AG20443 (cell line): ENCODE measurements at places on chromosomes 5 and 9.

DNA sequence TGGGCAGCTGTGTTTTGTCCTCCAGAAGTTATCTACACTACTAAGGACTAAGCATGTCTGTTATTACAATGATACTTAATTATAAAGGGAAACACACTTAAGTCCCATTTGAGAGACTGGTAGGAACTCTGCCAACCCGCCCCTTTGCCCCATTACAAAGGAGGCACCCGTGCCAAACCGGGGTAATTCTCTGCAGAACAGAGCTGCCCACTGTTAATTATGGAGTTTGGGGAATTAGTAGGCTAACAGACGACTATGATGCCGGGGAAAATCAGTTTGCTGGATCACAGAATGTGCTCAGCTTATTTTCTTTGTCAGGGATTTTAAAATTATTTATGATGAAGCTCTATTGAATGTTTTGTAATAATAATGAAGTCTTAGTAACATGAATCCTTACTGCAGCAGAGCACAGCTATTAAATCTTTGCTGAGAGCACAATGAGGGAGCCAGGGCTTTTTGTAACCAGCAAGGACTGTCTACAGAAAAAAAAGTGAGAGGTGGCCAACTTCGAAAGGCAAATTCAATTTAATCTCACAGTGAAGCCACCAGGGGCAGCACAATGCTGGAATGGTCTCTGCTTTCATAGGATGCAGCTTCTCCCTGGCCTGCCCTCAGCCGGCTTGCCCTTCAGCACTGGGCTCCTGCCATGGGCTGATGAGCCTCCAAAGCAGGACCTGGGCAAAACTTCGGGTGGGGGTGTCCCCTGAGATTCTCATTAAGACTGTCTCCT lies 134.5 kb downstream of the GNAQ start:
- no peak for DNase-seq

- peak; percentile 27 for DNase-seq
These were observed 87.9 kb downstream of the PRDM6 start for GRCh38 chr5:123176938-123177275.

- peak; percentile 81 for DNase-seq
These were observed 169.8 kb upstream of the RAI14 start for GRCh38 chr5:34486160-34486848.

DNA sequence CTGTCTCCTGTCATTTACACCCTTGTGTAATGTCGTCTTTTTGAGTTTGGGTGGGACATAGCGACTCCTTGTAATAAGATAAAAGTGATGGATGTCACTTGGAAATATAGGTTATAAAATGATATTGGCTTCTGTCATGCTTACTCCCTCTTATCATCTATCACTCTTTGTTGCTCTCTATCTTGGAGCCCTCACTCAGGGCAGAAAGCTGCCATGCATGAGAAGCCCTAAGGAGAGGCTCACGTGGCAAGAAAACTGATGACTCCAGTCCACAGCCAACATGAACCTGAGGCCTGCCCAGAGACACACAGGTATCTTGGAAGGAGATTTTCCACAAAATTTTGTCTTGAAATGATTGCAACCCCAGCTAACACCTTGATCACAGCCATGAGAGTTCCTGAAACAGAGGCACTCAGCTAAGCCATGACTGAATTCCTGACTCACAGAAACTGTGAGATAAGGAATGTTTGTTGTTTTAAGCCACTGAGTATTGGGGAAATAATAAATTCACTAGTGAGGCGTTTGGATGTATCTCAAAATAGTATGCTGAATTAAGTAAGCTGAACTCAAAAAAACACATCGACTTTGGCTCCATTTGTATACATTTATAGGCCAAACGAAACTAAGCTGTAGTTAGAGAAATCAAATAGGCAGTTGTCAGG lies 216.7 kb downstream of the CDH18 start:
- no peak for DNase-seq

GRCh38 chr9:33867747-33868439 lies 50.9 kb downstream of the UBE2R2 start:
- peak; percentile 57 for DNase-seq

- no peak for DNase-seq
These were observed 40.2 kb downstream of the SLC1A3 start for GRCh38 chr5:36646507-36647023.

GRCh38 chr5:101278011-101278687 lies 375.1 kb upstream of the ST8SIA4 start:
- DNase-seq, result no peak

DNA sequence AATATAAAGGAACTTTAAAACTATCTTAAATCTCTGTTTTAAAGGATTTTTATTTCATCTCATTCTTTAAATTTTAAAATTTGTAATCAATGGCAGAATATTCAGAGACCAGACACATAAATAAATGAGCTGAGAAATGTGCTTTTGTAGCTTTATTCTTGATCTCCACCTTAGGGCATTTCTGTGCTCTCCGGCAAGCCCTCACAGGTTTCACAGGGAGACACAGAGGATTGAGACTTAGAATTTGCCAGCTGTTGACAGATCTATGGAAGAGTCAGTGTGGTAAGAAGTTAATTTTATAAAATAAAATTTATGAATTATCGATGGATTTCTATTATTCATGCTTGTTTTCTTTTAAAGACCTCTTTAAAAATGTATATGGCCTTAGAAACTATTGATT lies 206.8 kb downstream of the CD180 start:
- DNase-seq, result no peak

GRCh38 chr5:176899296-176899891 lies at the start of gene HK3:
Gene HK3 (minus strand): TSS chr5:176899346. CDS start chr5:176896159, 3,187 bp downstream.
- DNase-seq, result no peak

GRCh38 chr9:97567894-97568202 lies 65.3 kb downstream of the TSTD2 start:
- DNase-seq, result no peak

DNA sequence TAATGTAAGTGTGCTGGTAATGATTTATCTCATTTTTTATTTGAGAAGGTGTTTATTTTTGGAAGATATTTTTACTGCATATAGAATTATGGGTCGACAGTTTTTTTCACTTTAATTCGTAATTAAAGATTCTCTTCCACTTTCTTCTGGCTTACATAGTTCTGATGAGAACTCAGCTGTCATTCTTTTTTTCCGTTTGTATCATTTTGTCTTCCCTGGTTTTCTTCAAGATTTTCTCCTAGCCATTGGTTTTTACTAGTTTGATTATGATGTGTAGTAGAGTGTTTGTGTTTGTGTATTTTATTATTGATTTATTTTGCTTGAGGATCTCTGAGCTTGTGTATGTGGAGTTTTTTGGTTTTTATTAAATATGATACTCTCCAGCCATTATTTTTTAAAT lies 21.7 kb downstream of the SLF1 start:
- no peak for DNase-seq

GRCh38 chr5:149633476-149634350 lies 52.4 kb downstream of the ARHGEF37 start:
- DNase-seq, result no peak

DNA sequence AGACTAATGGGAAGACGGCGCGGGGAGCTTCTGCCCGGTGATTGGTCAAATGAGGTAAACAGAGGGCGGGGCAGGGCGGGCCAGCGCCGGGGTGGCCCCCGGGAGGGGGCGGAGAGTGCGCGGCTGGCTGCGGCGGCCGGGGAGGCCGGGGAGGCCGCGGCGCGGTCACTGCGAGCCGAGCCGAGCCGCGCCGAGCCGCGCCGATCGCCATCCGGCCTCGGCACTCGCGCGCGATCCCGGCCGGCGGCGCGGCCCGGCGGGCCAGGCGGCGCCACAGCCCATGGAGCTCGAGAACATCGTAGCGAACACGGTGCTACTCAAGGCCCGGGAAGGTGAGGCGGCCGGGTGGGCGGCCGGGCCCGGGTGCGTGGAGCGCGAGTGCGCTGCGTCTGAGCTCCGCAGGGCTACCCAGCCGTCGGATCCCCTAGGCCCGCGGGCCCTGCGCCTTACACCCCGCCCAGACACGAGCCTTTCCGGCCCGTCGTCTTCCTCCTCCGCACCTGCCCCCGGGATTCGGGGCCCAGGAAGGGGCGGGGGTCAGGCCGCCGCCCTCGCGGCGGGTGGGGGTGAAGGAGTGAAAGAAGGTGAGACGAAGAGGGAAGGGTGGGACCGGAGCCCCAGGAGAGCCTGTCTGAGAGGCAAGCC lies at the start of gene GRK6:
Gene GRK6 (plus strand): TSS at position 111 of the 645 bp plus-strand sequence. CDS start 170 bp downstream, at position 281.
- peak; percentile 68 for DNase-seq

- DNase-seq, result peak; percentile 94
These were observed 1.5 kb downstream of the ASS1 start for GRCh38 chr9:130446101-130446861.

DNA sequence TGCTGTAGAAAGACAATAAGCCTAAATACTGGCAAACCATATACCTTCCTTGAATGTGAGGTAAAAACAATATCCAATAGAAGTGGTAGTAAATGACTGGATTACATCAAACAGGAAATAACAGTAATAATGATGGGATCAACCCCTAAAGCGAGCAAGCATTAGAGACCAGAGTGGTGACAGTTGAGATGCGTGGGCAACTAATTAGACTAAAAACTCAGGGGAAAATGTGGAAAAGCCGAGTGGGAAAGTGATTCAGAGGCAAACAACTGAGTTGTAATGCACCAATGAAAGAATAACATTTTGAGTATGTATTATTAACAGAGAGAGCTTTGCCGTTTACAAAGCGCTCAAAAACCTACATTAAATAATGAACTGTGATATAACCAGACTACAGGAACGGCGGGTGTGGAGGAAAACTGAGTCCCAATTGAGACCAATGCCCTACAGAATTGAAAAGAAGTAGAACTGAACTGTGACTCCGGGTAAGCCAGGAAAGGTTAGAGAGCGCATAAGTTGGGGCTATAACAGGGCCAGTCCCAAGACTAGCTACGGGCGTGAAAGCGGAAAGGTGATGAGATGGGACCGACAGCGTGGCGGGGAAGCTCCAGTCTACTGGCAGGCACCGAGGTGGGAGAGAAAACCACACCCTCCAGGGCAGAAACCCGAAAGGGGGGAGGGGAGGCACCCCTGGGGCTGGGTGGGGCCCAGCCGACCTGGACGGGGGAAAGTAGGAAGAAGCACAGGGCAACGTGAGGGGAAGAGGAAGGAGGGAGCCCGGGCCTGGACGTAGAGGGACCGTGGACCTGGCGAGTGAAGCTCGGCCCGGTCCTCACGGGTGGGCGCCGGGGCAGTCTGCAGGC lies 592 bp downstream of the UBAP2 start:
- peak; percentile 44 for DNase-seq

GRCh38 chr5:73629456-73629855 lies 3.5 kb downstream of the ARHGEF28 start:
- DNase-seq, result no peak

DNA sequence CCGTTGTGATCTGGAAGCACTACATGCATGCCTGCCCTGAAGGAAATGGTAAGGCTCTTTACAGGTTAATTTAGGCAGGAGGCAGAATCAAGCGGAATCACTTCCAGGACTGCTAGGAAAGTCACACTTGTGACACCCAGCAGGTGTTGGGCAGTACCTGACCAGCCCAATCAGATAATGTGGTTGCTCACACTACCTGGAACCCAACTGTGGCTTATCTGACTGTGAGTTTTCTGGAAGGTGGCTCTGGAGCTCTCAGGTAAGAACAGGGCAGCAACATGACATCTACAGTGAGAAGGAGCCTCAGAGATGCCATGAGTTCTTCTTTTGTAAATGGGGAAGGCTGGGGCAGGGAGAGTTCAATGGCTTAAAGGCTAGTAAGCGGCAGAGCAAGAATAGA lies 146.4 kb downstream of the ARSB start:
- no peak for DNase-seq

GRCh38 chr9:19665146-19665863 lies 123.5 kb downstream of the SLC24A2 start:
- DNase-seq, result no peak

- DNase-seq, result peak; percentile 37
These were observed 18.8 kb downstream of the GLE1 start for GRCh38 chr9:128523199-128523925.

DNA sequence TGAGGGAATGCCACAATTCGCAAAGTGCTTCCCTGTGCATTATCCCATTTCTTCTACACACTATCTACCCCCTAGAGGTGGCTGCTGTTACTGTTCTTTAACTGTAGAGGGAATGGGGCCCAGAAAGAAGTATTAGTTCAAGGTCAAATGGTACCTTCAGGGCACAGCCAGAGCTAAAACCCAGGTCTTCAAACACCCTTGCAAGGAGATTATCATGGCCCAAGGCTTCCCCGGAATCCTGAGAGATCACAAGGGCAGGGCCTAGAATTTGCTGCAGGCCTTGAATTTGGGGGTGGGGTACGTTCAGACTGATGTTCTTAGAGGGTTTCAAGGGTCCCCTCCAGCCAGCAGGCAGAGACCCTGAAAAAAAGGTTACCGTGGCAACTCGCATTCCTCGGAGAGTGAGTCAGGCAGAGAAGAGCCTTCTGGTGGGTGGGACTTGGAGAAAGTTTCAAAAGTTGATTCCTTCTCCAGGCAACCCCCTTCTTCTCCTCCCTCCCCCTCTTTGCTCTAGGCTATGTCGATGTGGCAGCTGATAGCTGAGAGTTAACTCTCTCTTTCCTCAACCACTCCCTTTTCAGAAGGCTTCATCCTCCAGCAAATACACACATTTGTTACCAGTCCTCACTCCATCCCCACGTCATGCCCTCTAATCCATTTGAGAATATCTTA lies 1.9 kb downstream of the SPARC start:
- DNase-seq, result peak; percentile 69

DNA sequence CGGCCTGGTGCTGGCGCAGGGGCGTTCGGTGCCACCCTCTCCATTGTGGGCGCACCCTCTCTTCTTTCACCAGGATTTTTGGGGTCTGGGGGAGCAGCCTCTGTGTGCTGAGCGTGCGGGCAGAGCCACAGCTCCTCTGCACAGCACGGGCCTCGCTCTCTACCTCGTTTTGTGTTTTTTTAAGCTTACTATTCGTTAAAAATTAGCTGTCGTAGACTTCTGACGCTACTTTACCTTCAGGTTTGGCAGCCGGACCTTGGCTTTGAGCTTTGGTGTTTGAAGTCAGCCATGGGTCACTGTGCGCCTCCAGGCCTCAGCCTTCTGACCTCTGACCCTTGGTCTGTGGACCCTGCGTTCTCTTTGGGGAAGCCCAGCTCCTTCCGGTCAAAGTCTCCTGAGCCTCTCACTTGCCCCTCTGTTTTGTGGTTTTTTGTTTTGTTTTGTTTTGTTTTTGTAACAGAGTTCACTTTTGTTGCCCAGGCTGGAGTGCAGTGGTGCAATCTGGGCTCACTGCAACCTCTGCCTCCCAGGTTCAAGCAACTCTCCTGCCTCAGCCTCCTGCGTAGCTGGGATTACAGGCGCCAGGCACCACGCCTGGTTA lies 88.2 kb upstream of the CACNA1B start:
- no peak for DNase-seq

DNA sequence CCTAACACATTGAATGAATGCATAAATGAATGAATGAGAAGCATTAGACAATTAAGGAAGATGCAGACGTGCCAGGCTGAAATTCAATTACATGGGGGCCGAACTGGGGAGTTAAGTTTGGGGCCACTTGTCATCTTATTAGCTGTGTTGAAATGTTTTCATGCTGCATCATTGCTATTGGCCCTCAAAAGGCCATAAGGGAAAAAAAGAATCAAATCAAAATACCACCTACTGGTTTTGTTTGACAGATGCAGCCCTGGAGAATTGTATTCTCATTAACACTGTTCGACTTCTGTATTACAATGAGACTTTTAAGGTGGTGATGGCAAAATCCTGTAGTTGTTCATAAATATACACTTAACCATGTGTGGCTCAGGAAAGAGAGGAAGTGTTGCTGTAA lies 38.4 kb downstream of the UBE2QL1 start:
- DNase-seq, result no peak
